ENCODE measurements at places on chromosomes 13 and 19.
A peak's percentile ranks its signal among the peaks of the same experiment; 100 is the strongest.

DNA sequence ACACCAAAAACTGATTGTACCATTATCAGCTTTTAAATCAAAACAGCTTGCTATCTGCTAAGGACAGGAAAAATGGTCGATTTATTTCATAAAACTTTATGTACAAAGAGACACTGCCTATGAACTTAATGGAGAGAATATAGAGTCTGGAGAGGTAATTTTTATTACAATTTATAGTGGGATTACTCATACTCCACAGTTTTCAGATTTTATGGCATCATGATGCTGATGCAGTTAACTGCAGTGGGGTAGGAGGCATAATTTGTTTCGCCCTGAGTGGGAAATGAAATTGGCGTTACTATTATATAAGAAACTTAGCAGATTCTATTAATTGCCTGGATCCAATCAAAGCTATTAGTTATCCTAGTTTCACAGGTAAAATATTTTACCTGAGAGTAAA, 301.4 kb downstream of the KLF12 start:
- no peak for DNase-seq

DNA sequence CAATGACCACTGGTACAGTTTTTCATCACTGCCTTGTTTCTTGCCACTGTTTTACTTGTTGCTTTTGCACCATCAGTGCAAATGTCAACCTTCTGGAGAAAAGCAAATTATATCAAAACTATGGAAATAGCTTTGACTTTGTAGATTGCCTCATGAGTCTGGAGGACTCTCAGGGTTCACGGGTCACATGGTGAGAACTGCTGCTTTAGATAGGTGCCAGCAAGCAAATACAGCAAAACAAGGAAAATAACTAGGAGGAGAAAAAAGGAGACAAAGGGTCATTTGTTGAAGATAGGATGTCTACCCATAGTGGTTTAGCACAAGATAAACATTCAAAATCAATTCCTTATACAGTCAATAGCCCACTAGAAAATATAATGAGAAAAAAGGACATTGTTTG, 33.1 kb downstream of the POLR1D start:
- no peak for DNase-seq

DNA sequence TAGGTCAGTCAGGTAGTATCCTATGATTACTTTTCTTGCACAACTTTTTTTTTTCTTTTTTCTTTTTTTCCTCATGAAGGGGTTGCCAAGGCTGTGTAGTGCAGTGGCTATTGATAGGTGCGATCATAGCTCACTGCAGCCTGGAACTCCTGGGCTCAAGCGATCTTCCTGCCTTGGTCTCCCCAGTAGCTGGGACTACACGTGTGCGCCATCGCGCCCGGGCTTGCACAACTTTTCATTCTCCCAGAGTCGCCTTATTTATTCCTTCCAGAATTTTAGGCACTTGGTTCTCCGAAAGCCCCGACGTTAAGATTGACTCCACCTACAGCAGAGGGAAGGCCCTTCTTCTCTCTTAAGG, 867 bp upstream of the ZNF613 start:
- no peak for DNase-seq

DNA sequence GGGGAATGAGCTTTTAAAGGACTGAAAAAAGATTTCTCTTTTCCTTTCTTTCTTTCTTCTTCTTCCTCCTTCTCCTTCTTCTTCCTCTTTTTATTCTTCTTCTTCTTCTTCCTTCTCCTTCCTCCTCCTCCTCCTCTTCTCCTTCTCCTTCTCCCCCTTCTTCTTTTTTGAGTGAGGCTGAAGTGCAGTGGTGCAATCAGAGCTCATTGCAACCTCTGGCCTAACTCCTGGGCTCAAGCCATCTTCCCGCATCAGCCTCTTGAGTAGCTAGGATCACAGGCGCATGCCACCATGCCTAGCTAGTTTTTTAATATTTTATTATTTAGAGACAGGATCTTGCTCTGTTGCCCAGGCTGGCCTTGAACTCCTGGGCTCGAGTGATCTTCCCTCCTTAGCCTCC, 120.9 kb upstream of the KL start:
- no peak for DNase-seq

DNA sequence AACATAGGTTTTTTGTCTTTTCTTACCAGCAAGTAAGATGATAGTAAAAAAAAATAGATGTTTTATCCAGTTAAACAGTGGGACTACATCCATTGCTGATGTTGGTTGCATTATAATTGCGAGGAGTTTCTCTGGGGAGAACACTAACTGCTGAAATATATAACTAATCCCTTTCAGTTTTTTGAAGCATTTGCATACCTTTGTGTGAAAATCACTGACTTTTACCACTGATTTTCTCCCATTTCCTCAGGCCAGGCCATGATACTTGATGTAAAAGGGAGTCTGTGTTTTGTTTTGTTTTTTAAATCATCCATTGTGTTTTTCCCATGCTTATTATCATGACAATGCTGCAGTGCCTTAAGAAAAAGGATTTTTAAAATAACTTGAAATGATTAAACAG, 699.5 kb downstream of the PCDH9 start:
- no peak for DNase-seq

DNA sequence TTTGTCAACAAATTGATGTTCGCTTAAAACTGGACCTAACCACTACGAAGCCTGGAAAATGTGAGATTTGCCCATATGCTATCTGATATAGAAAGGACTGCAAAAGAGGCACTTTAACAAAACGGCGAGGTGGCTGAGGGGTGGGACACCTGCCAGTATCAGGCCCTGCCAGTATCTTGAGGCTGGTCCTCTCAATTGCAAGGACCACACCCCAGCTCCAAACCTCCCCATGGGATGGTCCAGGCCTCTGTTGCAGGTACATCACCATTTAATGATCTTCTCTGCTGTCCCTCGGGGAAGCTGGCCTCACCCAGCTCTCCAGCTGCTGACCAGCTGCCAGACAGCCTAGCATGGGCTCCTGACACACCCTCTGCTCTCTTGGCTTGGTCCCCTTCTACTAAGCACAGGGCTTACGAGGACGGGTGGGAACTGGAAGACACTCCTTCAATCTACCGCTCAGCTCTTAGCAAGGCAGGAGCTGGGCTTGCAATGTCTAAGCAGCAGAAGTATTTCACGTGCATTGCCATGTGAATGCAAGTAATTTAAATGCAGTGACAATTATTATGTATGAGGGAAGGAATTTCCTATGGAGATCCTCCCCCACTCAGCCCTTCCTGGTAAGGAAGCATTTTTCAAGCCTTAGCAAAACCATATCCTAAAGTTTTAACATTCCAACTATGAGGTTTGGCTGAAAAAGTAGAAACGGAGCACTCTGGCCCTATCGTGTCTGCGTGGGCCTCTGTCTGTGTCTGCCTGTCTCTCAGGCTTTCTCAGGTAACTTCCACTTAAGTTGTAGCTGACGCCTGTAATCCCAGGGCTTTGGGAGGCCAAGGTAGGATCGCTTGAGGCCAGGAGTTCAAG, 63.9 kb downstream of the LATS2 start:
- no peak for DNase-seq

- DNase-seq: no peak
Measured at GRCh38 chr13:86006317-86006716, 207.1 kb upstream of the SLITRK6 start.

GRCh38 chr13:39263531-39263930, 225.3 kb downstream of the NHLRC3 start:
- no peak for DNase-seq

- DNase-seq: no peak
Measured at GRCh38 chr13:102907016-102907756, 61.4 kb downstream of the ERCC5 start.

- DNase-seq: peak; percentile 89
Measured at GRCh38 chr13:113816946-113817859, 46.7 kb downstream of the GAS6 start.

- DNase-seq: no peak
Measured at GRCh38 chr13:79779761-79780160, 298.8 kb downstream of the NDFIP2 start.

GRCh38 chr19:49870309-49870901, 3.0 kb upstream of the PNKP start:
- no peak for DNase-seq

- peak; percentile 95 for DNase-seq
Measured at GRCh38 chr19:46413262-46414031, at the start of gene CCDC8. TSS of gene CCDC8 (minus strand) at chr19:46413564. CDS start at chr19:46412810, 754 bp downstream.

GRCh38 chr13:87669379-87669978, 1.7 kb upstream of the SLITRK5 start:
- DNase-seq: no peak

GRCh38 chr13:71316792-71317363, 550.1 kb downstream of the DACH1 start:
- DNase-seq: peak; percentile 3

- no peak for DNase-seq
Measured at GRCh38 chr13:37379841-37380240, 218.7 kb downstream of the POSTN start.

DNA sequence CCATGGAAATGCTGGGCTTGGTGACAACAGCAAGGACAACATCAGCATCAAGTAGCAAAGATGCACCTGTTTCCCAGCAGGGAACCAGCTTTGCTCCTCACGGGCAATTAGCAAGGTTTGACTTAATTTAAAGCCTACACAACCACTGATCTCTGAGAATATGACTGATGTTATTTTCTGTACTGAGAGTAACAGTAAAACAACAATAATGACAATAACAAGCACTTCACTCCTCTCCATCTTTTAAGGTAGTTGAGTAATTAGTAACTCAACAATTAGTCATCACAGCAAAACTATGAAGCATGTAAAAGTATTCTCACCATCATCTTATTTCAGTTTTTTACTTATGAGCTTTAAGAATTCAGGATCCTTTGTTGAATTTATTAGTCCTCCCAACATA, 37.3 kb downstream of the ENOX1 start:
- no peak for DNase-seq

GRCh38 chr19:5893907-5894703, 9.5 kb downstream of the NDUFA11 start:
- no peak for DNase-seq

DNA sequence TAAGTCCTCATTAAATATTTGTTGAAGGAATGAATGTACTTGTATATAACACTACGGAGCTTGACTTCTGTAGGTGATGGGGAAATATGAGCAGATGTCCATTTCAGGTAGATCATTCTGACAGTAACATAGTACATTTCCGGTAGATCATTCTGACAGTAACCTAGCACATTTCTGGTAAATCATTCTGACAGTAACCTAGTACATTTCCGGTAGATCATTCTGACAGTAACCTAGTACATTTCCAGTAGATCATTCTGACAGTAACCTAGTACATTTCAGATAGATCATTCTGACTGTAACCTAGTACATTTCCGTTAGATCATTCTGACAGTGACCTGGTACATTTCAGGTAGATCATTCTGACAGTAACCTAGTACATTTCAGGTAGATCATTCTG, 2.5 kb downstream of the PHF11 start:
- DNase-seq: no peak

All from NCI-H1105 (cell line).